CD4-positive, alpha-beta T cell treated with Interleukin-15 for 4 hours (primary cell): ENCODE measurements at places on chromosomes 2 and 18.

- DNase-seq = no peak
Measured at GRCh38 chr18:36829362-36830157, 633 bp downstream of the KIAA1328 start.

DNA sequence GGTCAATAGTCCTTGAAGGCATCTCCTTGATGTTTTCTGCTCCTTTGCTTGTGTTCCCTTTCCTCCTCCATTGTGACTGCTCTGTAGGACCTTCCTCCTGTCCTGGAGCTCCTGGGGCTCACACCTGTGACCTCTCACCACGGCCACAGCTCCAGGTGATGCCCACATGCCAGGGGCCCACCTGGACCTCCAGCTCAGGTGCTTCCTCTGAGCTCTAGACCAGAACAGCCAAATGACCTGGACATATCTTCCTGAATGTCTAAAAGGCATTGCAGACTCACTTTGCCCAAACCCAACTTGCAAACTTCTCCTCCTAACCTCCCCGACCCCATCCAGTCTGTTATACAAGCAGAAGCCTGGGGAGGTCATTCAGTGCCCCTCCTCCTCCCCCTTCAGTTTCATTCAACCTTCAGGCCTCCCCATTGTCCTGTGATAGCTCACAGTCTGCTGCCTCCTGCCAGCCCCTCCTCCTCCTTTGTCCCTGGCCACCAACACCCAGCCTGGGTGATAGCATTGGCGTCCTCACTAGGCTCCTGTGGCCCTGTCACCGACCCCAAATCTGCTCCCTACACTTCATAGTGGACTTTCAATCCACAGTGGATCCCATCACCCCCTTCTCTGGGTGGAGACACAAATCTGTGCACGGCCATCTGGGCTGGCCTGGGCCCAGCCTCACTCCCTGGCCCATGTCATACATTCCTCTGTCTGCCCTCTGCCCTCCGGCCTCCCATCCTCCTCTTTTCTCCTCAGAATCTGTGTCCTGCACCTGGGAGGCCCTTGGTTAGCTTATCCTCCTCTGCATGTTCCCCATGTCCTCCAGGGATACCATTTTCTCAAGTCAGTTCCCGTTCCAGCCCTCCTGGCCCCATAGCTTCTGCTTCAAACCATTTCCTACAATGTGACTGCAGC, 310.4 kb upstream of the HDAC4 start:
- DNase-seq = no peak

GRCh38 chr2:74119339-74119738, 28.4 kb downstream of the BOLA3 start:
- DNase-seq = no peak

DNA sequence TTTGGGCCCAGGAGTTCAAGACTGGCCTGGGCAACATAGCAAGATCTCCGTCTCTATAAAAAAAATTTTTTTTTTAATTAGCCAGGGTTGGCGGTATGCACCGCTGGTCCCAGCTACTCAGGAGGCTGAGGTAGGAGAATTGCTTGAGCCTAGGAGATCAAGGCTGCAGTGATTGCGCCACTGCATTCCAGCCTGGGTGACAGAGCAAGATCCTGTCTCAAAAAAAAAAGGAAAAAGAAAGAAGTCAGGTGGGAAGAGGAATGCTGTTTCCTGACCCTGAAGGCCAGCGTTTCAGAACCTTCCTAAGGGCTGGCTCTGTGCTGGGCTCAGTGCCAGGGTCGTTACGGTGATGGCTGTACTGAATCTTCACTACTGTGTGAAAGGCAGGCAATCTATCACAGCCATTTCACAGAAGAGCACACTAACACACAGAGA, 35.0 kb upstream of the AGAP1 start:
- DNase-seq = no peak

DNA sequence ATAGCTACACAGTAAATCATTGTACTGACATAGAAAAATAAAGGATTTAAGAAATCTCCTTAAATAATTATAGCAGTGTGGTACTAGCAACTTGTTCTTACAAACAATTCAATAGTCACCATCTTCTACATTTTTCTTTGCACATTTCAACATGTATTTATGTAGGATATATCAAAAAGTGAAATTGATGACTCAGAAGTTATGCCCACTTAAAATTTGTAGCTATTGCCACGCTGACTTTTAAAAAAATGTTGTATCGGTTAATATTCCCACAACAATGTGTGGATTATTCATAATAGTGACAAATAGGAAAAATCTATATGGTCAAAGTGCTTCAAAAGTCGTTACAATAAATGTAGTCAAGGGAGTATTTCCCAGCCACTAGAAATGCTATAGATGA, 6.7 kb downstream of the TGFA start:
- no peak for DNase-seq

GRCh38 chr2:205734436-205735037, 52.2 kb downstream of the NRP2 start:
- no peak for DNase-seq
